Activated T-helper 1 cell treated with Interleukin-2 at 50 U/mL for 16 hours (primary cell): ENCODE measurements at places on chromosomes 13 and 19.

DNA sequence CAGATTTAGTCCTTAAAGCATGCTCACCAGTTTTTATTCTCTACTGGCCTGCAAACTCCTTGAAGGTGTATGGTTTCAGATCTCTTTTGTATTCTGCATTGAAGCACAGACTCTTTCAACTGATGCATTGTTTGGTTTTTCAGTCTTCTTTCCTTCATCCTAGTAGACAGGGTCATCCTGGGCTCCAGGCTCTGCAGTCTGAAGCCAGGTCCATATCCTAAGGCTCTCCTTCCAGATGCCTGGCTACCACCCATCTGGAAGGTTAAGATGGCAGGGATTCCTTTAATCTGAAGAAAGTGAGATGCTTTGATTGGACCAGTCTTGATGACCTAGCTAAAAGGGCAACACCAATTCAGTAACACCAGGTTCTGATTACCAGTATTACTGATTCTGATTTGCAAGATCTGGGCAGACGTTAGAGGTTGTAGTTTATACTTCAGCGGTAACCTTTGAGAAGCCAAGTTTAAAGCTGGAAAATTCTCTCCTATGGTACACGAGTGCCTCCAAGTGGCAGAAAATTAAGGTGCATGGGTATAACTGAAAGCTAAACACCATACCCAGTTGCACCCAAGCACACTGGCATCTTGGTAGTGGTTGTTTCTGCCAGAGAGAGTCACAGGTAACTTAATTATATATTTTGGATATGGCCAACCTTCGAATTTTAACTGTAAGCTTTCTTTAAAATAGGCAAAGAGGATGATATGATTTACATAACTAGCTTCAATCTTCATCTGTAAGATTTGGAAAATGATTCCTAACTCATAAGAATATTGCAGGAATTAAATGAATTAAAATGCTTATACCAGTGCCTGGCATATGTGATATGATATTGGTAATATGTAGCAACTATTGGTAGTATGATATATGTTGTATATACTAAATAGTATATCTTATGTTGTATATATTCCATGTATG is 1651.9 kb upstream of the MIR17HG start:
- DNase-seq = no peak

- DNase-seq = no peak
These were observed at the start of gene UBE2M for GRCh38 chr19:58558066-58558622. TSS of gene UBE2M (minus strand) at chr19:58558611. CDS start at chr19:58558381, 230 bp downstream.

DNA sequence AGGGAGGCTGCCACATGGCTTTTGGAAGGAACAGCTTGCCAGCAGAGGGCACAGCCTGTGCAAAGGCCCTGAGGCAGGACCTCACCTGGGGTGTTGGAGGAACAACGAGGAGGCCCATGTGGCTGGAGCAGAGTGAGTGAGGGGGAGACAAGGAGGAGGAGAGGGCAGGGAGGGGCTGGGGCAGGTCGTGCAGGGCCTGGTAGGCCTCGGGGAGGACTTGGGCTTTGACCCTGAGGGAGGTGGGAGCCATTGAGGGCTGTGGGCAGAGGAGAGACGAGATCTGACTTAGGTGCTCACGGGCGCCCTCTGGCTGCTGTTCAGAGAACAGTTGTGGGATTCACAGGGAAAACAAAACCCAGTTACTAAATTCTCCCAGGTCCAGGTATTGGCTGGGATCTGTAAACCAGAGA is 25.2 kb downstream of the ZNRF4 start:
- DNase-seq = no peak

GRCh38 chr13:25384758-25385410 is 13.1 kb downstream of the ATP8A2 start:
- no peak for DNase-seq

- no peak for DNase-seq
These were observed 43.4 kb upstream of the MAP3K10 start for GRCh38 chr19:40147693-40148347.

DNA sequence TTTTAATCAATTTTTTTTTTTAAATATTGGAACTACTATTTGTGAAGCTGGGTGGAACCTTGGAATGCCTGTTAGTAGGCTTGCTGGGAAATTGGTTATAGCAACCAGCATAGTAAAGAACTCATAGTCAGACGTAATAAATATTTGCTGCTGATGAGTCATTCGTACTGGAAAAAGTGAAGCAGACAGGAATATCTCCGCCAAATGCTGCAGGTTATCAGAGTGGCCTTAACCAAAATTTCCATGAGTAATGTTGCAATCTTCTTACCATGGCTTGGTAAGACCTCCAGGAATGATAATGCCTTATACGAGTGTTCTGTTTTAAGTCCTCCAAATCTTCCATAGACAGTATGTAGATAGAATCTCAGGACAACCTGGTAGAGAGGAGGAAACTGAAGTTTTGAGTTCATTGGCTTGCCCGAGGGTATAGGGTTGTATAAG is 34.2 kb downstream of the MBNL2 start:
- no peak for DNase-seq

DNA sequence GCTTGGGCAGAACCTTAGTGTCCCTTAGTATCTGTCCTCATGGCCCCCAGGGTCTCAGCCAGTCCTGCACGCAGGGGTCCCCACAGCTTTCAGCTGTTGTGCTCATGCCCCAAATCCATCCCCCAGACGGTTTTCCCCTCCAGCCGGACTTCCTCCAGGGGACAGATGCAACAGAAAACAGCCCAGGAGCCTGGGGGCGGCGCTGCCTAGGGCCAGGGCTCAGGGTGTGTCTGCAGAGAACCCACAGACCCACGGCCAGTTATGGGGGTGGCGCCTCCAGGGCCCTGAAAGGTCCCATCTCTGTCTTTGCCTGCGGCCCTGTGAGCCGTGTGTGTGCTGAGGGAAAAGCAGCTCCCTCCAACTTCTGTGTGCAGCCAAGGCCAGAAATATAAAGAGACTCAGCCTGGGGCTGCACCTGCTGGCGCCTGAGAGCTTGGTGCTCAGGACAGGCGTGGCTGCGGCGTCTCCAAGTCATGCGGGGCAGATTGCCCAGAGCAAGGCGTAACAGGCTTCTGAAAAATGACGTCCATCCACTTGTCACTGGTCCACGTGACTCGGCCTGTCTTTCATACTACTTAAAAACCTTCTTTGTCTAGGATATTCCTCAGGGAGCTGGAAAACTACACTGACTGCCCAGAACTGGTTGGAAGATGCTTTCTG is 22.1 kb upstream of the F7 start:
- no peak for DNase-seq

- DNase-seq = no peak
These were observed 1.1 kb downstream of the ZNF570 start for GRCh38 chr19:37470216-37470615.

- no peak for DNase-seq
These were observed 9.0 kb downstream of the NANOS3 start for GRCh38 chr19:13885826-13886365.

GRCh38 chr19:19049406-19049805 is 14.4 kb upstream of the SLC25A42 start:
- DNase-seq = no peak

- DNase-seq = no peak
These were observed 162.8 kb upstream of the RNF113B start for GRCh38 chr13:98339684-98340425.

- no peak for DNase-seq
These were observed 23.1 kb upstream of the TNFRSF19 start for GRCh38 chr13:23547000-23547590.

GRCh38 chr13:44622261-44622660 is 46.1 kb upstream of the TSC22D1 start:
- DNase-seq = no peak

GRCh38 chr13:66528944-66529576 is 701.1 kb downstream of the PCDH9 start:
- DNase-seq = no peak

- DNase-seq = no peak
These were observed 671.1 kb upstream of the SPRY2 start for GRCh38 chr13:81012031-81012430.

DNA sequence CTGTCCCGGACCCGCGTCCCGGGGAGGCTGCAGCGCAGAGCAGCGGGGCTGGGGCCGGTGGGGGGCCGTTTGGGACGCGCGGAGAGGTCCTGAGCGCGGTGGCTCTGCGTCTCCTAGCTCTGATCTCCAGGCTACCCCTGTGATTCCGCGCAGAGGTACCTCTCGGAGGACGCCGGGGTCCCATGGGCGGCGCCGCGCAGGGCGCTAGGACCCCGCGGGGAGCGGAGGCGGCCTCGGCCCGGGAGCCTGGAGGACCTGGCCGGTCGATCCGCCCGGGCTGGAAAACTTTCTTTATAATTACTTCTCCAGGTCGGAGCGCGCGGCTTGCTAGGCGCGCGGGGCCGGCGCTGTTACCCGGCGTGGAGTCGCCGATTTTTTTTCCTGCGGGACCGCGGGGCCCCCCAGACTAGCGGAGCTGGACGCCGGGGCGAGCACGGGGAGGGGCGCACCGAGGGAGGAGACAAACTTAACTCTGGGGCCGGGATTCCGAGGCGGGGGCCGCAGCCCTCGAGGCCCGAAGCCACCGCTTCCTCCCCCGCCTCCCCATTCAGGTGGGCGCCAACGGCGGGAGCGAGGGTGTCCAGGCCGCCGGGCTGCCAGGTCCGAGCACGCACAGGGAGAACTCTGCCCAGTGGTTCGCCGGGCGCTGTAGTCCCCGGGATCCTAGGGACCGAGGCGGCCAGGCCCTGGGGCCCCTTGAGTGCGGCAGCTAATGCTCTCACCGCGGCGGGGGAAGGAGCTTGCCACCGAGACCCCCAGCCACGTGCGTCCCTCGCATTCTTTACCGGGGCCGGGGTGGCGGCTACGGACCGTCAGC is 848 bp upstream of the CEBPA start:
- DNase-seq = no peak

- DNase-seq = no peak
These were observed at the start of gene GIPC3 for GRCh38 chr19:3585301-3586126. TSS of gene GIPC3 (plus strand) at chr19:3585478. CDS start at chr19:3585598, 120 bp downstream.

- no peak for DNase-seq
These were observed 269.5 kb upstream of the PCDH20 start for GRCh38 chr13:61684976-61685681.

DNA sequence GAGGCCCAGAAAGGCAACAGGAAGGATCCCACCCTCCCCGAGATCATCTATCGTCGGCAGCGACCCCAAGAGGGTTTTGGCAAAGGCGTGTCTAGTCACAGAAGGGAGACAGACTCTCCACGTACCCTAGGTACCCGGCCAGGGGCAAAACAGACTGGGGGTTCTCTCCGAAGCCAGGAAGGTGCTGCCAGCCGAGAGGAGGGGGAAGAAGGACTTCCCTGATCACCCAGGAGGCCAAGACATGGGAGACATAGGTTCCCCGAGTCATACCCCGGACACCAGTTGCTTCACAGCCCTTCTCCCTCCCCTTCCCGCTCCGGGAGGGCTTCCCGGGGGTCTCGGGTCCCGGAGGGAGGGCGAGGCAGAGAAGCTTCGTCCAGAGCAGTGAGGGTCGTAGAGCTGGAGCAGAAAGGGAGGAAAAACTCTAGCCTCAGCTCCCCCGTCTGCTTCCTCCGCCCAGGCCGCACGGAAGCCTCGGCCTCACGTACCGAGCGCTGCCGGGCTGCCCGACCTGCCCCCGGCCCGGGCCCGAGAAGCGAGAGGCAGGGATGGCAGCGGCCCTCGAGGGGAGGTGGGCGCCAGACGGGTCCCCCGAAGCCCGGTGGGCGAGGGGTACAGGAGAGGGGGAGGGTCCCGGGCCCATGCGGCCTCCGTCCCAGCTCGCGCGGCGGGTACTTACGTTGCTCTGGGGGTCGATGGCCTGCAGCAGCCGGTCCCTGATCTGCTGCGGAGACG is 644 bp downstream of the MED26 start:
- no peak for DNase-seq

GRCh38 chr13:46184277-46184699 is 2.3 kb upstream of the LCP1 start:
- peak; percentile 49 for DNase-seq

DNA sequence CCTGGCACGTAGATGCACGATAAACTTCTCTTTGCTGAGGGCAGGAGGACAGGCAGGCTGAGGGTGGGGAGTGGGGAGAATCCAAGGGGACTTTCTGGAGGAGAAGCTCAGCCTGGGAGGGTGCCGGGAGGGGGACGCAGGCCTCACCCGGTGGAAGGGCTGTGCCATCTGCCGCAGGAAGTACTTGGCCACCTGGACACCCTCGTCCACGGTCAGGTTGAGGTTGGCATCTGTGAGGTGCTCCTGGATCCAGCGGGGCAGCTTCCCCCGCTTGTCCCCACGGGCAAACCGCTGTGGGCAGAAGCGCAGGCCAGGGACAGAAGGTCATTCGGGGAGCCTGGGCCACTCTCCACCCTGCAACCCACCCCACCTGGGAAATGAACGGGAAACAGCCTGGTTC is 11.5 kb downstream of the KLC3 start:
- no peak for DNase-seq

DNA sequence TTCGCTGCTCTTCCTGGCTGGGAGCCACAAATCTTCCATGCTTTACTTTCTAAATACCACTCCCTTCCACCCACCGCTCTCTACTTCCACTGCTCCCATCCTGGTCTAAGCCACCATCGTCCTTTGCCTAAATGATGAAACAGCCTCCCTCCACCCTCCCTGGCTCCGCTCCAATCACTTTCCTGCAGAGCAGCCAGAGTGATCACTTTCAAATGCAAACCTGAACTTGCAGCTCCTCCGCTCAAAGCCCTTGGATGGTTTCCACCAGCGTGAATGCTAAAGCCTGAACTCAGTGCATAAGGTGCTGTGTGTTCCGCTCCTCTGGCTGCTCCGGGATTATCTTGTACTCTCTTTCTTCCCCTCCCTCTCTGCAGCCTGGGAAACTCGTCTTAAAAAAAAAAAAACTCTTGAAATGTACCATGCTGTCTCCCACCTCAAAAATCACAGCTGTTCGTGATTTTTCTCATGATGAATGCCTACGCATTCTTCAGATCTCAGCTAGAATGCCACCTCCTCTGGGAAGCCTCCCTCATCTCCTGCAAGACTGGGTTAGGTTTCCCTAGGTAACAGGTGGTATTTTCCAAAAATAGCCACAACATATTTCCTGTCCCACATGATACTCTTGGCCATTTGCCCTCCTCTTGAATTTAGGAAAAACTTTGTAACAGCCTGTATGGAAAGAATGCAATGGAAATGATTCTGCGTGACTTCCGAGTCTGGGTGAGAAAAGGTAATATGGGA is 3.7 kb upstream of the SIN3B start:
- DNase-seq = no peak

- no peak for DNase-seq
These were observed 11.6 kb downstream of the ZNRF4 start for GRCh38 chr19:5466814-5467291.

DNA sequence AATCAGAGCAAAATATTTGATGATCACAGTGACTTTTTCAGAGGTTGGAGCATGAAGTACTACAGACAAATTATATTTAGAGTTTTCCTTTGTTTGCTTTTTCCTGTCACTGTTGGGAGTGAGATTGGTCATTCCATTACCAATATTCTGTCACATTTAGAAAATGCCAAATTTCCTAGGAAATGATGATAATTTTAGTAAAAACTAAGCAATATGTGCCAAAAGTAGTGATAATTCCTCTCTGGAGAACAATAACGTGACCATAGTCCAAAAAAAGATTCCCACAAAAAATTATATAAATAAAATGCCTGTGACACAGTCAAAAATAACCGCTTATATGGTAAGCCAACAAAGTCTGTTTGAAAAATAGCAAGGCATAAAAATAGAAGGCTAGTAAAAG is 2719.4 kb downstream of the PCDH9 start:
- DNase-seq = no peak
